ENCODE measurements at places on chromosomes 1 and 21. TPM values are rescaled to one million over a fixed set of nuclear protein-coding genes. Genes with fewer than 3 reads are reported as not detected.

IL12RB2 gene
- polyA plus RNA-seq, result 0.13 TPM

HEYL gene
- 5.8 TPM for polyA plus RNA-seq

IFNLR1 gene
- 1.9 TPM for polyA plus RNA-seq

S100A9 gene
- 111 TPM for polyA plus RNA-seq

RRP1B gene
- 6.0 TPM for polyA plus RNA-seq

ESPN gene
- polyA plus RNA-seq, result 0.12 TPM

CYP4Z1 gene
- 0.29 TPM for polyA plus RNA-seq

CNTN2 gene
- polyA plus RNA-seq, result not detected

DMBX1 gene
- polyA plus RNA-seq, result not detected

IL20 gene
- not detected for polyA plus RNA-seq

IFI44 gene
- 4.3 TPM for polyA plus RNA-seq

TMEM52 gene
- polyA plus RNA-seq, result 42.0 TPM

FAM177B gene
- polyA plus RNA-seq, result 0.08 TPM

KCNE2 gene
- 0.13 TPM for polyA plus RNA-seq

NCF2 gene
- 0.51 TPM for polyA plus RNA-seq

Data from psoas muscle (tissue), 8 donors.